CD4-positive, alpha-beta T cell treated with Interleukin-17A for 1 hour (primary cell): ENCODE measurements at places on chromosomes 3 and 15.

DNA sequence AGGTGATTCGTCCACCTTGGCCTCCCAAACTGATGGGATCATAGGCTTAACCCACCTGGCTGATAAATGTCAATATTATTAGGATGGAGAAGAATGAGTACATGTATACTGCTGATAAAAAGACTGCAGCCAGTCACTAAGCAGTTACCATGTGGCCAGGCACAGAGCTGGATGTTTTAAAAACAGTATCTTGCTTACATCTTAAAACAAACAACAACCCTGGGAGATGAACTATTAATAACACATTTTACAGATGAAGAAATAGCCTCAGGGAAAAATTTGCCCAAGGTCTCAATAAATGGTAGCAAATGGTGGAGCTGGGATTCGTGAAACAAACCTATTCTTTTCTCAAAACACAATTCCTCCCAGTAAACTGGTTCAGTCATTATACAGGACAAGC lies 18.1 kb downstream of the IL17RD start:
- no peak for DNase-seq

DNA sequence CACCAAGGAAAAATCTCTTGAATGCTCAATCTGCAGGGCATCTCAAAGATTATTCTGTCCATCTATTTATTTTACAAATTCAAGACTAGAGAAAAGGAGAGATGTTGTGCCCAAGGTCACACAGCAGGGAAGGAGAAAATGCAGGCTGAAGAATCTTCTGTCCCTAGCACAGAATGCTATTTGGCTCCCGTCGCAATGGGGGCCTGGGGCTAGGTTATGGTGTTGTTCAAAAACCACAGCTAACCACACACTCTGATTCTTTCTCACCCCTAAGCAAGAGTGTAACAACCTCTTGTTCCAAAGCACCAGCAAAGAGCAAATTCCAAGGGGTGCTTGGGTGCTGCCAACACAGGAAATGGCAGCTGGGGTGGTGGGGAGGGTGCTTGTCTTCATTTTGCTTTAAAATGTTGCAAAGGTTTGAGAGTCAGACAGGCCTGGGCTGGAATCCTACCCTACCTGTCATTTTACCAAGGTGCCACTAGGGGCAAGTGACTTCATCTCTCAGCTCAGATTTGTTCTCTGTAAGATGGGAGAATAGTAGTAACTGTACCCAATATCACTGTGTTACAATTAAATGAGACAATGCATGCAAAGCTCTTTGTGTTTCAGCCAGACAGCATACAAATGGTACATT lies 112.5 kb downstream of the ADAMTS9 start:
- DNase-seq, result no peak

- no peak for DNase-seq
Observed at GRCh38 chr3:127009531-127009930, 26.6 kb downstream of the PLXNA1 start.

GRCh38 chr3:64351713-64352638 lies 126.7 kb upstream of the PRICKLE2 start:
- no peak for DNase-seq
